ENCODE measurements at places on chromosomes 16 and 17. TPM values are rescaled to one million over a fixed set of nuclear protein-coding genes. Genes with fewer than 3 reads are reported as not detected.

Gene CISD3
- 3.8 TPM for total RNA-seq

Gene TLCD1
- 7.1 TPM for total RNA-seq

Gene RNF222
- total RNA-seq = not detected

Gene ZG16
- total RNA-seq = not detected

Gene KRT27
- total RNA-seq = not detected

Gene ALOX12B
- not detected for total RNA-seq

Gene CCL5
- not detected for total RNA-seq

Gene OGFOD3
- 36.2 TPM for total RNA-seq

Gene EVPLL
- total RNA-seq = not detected

Gene AIPL1
- not detected for total RNA-seq

Gene DNAAF8
- 0.29 TPM for total RNA-seq

Gene TMC5
- total RNA-seq = not detected

Gene RRN3
- total RNA-seq = 37.1 TPM

Gene C16orf90
- total RNA-seq = not detected

Gene DNAI2
- not detected for total RNA-seq

Gene TNFSF12
- 17.0 TPM for total RNA-seq

Gene BAIAP3
- 1.5 TPM for total RNA-seq

Gene NOS2
- not detected for total RNA-seq

Gene KRT39
- total RNA-seq = not detected

Measured in smooth muscle cell of trachea (primary cell).